SHP77 treated with DMSO at 0.1 percent for 48 hours (cell line): ENCODE measurements at places on chromosomes 12 and 14.

DNA sequence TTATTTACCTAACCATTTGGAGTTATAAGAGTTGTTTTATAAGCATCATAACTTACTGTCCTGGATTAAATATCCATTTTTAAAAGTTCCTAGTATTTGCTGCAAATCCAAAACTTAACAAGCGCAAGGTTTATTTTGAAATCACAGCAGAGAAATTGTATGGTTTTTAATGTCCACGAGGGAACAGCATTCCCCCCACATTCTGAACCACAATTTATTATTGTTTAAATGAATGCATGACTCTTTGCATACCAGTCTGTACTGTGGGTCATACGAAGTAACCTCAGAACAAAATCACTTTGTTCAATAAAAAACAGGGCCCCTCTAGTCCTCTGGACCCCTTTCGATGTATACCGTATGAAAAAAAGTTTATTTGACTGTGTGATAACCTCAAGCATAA, 75.9 kb downstream of the DACT1 start:
- no peak for DNase-seq

DNA sequence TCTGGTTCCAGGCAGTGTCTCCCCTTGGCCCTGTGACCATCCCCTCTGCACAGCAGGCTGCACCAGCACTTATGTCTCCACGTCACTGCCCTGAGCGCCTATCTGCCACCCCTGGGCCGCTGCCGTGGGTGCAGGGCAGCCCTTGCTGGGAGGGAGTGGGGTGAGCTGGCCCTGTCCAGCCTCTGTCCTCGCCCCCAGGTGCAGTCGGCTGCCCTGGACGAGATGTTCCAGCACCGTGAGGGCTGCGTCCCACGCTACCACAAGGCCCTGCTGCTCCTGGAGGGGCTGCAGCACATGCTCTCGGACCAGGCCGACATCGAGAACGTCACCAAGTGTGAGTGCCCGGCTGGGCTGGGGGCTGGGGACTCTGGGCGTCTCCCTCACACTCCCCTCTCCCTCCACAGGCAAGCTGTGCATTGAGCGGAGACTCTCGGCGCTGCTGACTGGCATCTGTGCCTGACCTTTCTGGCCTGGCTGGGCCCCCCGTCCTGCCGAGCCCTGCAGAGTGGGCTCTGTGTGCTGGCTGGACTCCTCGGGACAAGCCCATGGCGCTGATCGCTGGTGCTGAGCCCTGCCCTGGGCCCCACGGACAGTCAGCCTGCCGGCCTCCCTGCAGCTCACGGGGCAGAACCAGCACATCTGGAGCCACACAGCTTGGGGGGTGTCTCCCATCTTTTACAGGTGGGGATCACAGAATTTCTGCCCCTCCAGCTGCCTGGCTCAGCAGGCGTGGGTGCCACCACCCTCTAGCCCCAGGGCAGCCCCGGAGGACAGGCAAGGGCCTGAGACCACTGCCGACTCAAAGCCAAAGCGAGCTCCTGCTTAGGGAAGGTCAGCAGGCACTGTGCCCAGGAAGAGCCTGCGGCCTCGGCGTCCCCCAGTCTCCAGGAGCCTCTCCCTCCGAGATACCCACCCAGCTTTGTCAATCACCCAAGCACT, 7.9 kb upstream of the PUS1 start:
- DNase-seq: no peak

DNA sequence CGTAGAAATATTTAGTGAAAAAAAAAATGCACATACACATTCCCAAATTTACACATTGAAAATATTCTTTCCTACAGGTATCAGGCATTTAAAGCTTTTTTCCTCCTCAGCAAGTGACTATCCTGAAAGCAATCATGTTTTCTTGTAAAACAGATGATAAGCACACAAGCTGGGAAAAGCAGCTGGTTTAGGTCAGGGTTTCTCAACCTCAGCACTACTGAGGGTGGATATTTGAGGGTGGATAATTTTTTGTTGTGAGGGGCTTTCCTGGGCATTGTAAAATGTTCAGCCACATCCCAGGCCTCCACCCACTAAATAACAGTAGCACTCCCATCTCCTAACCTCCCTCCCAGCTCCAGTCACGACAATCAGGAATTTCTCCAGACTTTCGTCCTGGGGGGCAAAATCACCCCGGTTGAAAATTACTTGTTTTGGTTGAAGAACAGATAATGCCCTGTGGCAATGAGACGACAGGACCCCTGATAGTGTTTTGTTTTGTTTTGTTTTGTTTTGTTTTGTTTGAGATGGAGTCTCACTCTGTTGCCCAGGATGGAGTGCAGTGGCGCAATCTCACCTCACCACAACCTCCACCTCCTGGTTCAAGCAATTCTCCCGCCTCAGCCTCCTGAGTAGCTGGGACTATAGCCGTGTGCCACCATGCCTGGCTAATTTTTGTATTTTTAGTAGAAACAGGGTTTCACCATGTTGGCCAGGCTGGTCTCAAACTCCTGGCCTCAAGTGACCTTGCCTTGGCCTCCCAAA, 15.0 kb upstream of the NT5DC3 start:
- DNase-seq: no peak

DNA sequence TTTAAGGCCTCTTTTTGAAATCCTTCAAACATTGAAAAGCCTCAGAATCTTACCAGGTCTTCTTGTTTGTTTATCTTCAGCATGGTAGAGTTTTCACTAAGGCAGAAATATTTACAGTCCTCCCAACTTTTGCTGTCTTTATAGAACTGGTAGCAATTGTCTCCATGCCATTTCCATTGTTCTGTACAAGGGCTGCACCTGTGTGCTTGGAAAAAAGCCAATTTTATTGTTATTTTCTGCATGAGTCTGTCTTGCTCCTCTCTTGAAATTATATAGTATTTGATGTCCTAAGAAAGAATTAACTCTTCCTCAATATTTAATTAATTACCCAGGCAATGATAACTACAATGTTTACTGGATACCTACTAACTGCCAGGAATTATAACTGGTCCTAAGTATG, 23.3 kb downstream of the CLEC1A start:
- DNase-seq: no peak

- DNase-seq: no peak
These were observed 114.8 kb upstream of the TMEM132D start for GRCh38 chr12:130018614-130019013.

- DNase-seq: no peak
These were observed 19.7 kb upstream of the FAM222A start for GRCh38 chr12:109693653-109694600.

DNA sequence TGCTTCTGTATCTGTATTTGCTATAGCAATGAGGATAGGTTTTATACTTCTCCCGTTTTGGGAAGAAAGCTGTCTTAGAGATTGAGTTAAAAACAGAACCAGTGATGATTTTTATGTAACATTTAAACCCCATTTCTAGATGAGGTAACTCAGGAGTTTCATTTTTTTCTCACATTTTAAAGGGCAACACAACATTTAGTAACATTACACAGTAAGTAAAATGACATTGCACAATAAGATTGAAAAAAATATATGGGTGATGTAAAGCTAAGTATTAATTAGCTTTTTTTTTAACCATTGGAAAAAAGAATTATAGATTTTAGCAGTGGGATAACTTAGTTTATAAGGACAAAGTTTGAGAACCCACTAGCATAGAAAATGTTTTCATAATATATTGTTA, 25.2 kb upstream of the SCFD1 start:
- DNase-seq: no peak

GRCh38 chr12:127677537-127678131, 589.3 kb upstream of the TMEM132C start:
- peak; percentile 72 for DNase-seq

DNA sequence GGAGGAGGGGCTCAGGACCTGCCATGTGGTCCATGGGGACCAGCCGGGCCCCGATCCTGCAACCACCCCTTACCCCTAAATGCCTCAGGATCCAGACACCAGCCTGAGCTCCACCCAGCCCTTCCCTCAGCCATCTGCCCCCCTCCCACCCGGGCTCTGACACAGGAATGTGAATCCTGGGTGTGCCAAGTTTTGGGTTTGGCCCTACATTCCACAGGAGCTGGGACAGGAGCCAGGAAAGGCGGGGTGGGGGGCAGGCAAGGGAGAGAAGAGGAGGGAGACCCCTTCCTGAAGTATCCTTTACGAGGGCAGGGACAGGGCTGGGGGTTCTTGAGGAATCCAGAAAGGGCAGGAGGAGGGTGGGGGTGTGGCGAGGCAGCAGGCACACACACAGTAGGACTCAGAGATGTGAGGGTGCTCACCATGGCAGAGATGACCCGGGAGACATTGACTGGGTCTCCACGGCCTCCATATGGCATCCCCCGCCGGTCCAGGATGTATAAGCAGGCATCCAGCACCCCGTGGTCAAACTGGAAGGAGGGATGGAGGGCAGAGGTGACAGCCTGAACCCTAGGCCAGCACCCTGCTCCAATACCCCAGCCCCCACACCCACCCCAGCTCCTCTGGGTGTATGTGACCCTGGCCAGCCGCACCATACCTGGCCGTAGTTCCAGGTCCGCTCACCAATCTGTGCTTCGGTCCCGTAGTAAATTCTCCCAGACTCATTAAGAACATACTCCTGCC, 3.5 kb downstream of the TGM1 start:
- no peak for DNase-seq

DNA sequence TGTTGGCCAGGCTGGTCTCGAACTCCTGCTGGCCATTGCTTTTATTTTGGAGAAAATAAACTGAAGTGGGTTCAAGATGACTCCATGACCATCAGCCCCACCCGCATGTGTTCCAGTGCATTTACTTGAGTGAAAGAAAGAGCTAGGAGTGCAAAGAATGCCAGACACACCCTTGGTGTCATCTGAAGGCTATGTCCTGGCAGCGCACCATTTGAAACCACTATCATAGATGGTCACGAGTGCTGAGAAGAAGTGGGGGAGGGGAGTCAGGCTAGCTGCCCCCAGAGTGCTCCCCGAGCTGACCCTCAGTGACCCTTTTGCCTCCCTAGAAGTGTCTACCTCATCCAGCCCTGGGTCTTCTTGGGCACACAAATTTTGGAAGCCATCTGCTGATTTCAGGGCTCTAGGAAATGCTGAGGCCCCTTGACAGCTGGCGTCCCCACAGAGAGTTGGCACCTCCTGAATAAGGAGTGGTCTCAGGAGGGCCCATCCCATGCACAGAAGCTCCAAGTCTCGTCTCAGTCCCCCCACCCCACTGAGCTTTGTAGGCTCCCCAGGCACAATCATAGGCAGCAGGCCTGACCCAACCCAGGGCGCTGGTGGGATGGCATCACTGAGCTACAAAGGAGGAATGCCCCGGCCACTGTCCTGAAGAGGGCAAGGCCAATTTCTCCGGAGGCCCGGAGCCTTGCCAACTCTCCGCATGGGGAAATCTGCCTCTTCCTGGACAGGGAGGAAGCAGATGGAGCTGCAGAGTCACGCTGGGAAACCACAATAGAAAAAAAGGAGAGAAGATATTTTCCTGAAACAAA, 28.0 kb downstream of the PXN start:
- no peak for DNase-seq

GRCh38 chr14:83940253-83940652, 1589.7 kb upstream of the FLRT2 start:
- no peak for DNase-seq

DNA sequence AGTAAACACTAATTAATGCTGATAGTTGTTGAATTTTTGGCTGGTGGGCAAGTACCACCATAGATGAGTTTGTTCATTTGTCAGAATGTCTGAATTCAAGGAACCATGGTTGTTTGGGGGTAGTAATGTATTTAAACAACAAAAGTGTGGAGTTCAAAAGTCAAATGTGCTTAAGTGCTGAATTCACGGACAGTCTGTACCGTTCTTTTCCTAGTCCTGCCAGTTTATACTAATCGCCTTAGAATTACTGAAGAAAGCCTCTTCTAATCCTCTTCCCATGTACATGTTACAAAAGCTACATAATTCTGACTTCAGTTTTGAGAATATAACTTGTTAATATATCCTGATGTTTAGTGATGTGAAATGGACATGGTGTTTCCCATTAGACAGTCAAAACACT, 2.7 kb downstream of the NAA25 start:
- DNase-seq: no peak

DNA sequence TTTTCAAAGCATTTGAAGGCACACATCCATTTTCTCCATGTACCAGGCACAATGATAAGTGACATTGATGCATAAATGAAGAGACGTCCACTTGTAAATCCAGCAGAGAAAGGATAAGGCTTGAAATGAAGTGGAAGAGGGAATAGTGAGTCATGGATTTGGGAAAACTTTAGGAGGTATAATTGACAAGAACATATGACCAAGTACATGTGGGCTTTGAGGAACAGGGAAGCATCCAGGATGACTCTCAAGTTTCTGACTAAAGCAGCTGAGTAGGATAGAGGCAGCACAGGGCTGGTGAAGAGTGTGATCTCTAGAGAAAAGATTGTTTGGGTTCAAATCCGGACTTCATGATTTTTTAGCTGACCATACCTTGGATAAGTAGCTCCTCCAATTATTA, 43.6 kb upstream of the SYT1 start:
- no peak for DNase-seq

- no peak for DNase-seq
These were observed 261.8 kb downstream of the ATP23 start for GRCh38 chr12:58202933-58203718.

DNA sequence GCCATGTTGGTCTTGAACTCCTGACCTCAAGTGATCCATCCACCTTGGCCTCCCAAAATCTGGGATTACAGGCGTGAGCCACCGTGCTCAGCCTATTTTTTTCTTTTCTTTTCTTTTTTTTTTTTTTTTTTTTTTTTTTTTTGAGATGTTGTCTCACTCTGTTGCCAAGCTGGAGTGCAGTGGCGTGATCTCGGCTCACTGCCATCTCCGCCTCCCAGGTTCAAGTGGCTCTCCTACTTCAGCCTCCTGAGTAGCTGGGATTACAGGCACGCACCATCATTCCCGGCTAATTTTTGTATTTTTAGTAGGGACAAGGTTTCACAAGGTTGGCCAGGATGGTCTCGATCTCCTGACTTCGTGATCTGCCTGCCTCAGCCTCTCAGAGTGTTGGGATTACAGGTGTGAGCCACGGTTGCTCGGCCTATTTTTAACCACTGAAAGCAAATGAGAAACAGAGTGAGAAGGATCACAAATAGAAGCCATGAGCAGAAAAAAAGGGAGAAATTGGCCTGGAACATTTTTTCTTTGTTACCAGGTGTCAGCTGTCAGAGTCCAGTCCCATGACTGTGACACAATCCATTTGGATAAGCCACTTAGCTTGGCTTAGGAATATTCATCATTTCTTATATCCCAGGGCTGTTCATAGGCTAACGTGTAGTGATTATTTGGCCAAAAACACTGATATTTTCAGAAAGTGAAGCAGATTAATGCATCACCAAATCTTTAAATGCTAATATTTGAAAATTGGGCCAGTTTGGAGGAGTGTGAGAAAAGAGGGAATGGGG, 7.9 kb upstream of the NFKBIA start:
- no peak for DNase-seq
